ENCODE measurements at places on chromosomes 2 and 18.

GRCh38 chr2:98487101-98487805, 42.6 kb downstream of the INPP4A start:
- no peak for DNase-seq

DNA sequence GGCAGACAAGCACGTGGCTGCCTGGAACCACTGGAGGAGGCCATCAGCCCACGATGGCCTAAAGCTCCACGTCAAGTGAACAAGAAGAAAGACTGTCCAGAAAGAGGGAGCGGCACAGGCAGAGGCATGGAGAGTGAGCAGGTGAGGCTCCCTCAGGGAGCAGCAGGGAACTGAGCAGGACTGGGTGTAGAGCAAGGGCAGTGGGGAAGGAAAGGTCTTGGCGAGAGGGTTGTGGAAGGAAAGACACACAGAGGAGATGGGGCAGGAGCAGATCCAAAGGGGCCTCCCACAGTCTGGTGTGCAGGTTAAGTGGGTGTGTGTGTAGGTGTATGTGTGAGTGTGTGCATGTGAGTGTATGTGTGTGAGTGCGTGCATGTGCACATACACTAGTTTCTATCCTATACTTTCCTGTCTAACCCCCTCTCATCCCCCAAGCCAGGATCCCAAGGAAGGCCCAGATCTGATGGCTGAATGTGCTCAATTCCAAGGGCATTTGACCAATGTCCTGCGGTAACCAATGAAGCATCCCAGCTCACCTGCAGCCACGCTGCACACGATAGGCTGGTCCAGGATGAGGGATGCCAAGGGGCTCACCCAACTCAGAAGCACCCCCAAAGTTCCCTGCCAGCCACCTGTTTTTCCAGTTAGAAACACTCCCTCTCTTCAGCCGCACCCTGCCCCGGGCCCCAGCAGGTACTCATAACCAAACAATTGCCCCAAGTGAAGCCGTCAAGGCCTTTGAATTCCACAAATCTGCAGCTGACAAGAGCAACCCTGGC, 262.5 kb upstream of the RAB6C start:
- DNase-seq = no peak

DNA sequence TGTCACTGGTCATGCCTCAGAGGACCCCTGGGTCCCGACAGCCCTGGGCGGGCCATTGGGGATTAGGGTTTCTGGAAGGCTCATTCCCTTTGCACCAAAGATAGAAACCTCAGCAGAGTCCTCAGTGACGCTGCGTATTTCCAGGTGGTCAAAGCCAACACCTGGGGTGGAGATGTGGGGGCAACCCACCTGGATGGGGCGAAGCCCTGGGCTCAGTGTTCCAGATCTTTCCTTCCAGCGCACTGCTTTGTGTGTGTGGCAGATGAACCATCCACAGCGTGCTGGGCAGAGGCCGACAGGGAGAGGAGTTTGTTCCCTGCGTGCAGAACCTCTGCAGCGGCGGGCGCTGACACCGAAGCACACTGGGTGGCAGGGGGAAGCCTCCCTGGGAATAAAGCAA, 143.9 kb downstream of the CTIF start:
- DNase-seq = no peak

GRCh38 chr18:39870591-39870990, 2084.4 kb upstream of the PIK3C3 start:
- DNase-seq = no peak

DNA sequence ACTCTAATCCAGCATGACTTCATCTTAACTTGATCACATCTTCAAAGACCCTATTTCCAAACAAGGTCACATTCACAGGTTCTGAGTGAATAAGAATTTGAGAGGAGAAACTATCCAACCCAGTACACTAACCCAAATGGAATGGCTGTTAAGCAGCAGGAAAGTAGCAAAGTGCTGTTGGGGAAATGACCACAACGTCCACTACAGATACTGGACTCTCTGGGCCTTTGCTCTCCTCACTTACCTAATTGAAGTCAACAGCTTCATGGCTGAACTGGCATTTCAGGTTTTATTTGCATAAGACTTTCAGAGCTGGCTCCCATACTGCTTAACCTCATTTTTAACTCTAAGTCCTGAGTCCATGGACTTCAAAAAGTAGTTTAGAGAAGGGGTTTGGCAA, 38.0 kb upstream of the ACVR2A start:
- no peak for DNase-seq

- DNase-seq = no peak
Observed at GRCh38 chr18:74063023-74063422, 84.6 kb downstream of the FBXO15 start.

- no peak for DNase-seq
Observed at GRCh38 chr2:190933361-190933760, 52.7 kb downstream of the GLS start.

DNA sequence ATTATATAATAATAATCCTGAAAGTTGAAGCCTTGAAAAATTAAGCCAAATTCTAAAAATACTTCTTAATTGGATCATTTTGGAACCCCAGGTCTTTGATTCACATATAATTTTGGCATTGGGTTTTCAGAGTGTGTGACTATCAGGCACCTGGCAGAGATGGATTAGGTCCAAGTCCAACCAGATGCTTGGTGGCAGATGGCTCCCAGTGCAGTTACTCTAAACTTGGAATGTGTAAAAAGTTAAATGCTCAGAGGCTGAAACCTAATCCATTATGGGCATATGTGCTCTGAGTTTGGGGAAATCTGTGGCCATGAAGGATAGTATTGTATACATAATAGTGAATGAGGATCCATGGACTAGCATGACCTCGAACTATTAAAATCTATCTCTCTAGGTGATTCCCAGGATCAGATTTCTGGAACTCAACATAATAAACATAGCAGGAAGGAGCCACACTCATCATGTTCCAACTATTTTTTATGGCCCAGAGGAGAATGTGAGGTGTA, 333.0 kb downstream of the RPRM start:
- no peak for DNase-seq

DNA sequence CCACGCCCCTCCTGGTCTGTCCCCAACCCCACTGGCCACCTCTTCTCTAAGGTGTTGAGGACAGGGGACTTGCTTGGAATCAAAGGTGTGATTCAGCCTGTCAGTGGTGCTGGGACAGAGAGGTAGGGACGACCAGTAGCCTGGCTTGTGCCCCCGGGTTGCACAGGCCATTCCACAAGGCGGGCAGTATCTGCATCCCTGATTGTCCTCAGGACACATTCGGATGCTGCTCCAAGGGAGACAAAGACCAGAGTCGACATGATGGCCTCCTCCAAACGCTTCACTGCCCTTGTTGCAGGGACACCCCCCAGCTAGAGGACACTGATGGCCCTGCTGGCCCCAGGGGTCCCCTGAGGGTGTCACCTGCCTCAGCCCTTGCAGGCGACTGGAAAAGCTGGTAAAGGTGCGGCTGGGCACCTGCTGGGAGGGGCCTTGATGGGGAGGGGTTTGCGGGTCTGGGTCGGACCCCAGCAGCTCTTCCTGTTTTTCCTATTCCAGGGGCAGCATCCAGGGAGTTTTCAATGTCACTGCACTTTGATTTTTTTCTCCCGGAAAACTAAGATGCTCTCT, 98.0 kb downstream of the PTGR3 start:
- DNase-seq = no peak

DNA sequence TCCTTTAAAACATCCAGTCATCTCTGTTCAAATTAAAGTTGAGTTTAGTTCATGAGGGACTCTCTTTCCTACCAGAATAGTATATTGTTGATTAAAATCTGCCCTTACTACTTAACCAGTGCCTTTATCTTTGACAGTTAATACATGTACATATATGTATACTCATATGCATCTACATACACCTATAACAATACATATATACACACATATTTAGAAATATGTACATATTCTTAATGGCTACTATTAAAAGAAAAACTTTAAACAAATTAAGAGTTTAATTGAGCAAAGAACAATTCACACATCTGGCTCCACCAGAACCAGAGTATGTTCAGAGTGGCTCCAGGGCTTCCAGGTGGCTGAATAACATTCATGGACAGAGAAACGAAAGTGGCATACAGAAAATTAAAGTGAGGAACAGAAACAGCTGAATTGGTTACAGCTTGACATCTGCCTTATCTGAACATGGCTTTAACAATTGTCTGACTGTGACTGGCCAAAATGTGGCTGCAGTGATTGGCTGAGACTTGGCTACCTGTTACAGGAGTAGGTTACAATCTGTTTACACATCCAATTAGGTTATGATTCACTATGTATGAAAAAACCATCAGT, 38.8 kb downstream of the ZNF519 start:
- no peak for DNase-seq

DNA sequence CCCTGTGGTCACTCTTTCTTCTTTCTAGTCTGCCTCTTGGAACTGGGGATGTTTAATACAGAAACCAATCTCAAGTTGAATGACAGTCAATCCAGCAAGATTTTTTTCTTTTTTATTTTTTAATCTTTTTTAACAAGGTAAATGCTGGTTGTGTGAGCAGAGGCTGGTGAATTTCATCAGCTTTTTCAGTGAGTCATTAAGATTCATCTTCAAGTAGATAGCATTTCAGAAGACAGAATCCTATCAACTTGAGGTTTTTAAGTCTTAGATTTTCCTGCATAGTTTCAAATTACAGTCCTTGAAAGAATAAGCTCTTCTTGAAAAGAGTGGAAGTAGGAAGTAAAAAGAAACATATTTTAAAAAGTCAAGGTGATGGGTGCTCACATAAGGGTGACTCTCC, 12.4 kb downstream of the SLC8A1 start:
- DNase-seq = no peak

DNA sequence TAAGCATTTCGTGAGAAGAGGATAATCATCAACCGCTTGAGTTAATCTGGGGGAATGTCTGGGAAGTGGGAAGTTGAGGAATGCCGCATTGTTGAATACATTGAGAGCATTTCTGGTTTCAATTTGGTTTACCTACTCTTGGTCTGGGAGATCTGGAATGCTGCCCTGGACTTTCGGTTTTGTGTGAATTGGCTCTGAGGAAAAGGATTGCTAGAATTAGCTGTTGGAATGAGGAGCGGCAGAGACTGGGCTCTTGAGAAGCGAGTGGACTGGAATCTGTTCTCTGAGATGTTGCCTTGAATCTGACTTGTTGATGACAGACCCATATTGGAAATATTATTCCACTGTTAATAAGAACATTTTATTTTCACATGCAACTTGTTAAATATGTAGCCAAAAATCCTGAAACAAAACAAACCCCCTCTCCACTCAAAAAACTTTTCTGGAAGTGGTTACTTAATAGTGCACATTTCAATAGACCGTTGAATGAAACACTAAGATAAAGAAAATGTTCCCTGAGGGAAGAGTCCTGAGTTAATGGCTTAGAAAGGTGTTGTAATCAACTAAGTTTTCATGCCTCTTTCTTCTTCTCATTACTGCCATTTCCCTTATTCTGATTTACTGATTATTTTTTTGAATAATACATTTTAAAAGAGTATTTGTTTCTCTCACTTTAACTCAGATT, 50.8 kb downstream of the PTPRM start:
- no peak for DNase-seq

DNA sequence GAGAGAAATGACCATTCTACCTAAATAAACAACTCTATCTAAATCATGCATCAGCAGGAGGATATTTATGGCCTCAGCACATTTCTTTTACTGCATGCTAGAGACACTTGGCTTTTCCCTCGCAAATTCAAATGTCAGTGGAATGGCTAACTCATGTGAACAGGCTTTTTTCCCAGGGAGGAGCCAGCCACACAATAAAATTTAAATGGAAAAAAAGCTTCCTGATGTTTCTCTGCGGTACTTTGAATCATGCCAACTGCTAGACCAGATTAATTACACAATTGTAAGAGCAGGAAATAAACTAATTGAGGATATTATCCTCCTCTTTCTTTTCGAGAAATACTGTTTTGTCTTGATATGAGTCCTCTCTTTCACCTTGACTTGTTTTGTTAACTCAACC, 676.3 kb downstream of the IRS1 start:
- no peak for DNase-seq

DNA sequence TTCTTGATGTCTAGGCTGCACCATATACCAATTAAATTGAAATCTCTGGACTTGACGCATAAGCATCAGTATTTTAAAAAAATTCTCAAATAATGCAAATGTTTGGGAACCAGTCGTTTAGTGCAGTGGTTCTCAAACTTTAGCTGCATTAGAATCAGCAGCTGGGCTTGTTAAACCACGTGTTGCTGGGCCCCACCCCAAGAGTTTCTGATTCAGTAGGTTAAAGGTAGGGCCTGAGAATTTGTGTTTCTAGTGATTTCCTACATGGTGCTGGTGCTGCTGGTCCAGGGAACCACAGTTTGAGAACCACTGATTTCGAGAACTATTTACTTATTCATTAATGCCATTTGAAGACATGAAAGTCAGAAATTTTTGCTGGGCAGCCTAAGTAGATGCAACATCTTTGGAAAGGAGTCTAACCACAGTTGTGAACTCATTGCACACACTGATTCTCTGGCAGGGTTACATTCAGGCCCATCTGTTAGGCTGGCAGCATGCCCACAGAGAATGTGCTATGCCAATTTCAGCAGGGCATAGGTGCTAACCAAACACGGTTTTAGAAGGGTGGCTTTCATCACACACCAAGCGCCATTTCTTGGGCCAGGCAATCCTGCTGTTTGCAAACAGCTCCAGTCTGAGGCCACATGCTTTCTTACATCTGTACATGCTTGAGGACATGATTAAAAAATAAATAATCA, 26.4 kb upstream of the ATP5MC3 start:
- no peak for DNase-seq

DNA sequence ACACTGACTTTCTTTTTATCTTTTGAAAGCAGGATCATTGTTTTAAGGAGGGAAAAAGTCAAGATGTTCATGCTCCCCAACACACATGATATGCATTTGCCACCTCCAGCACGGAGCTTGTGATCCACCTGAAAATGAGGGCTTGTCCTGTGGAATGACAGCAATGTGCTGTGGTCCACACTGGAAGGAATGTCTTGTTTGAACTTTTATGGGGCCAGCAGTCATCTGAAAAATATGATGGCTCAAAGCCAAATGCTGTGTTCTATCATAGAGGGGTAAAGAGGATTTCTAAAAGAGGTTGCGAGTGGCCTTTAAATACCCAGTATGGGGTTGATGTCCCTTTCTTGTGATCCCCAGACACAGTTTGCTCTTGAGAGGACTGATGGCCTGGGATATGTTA, 226.5 kb upstream of the SPRED2 start:
- no peak for DNase-seq

- DNase-seq = no peak
Observed at GRCh38 chr2:60560734-60561644, 7.5 kb upstream of the BCL11A start.
